Fibroblast of skin of scalp (primary cell): ENCODE measurements at places on chromosomes 6 and 20.

- DNase-seq: no peak
These were observed 51.9 kb upstream of the MARCKS start for GRCh38 chr6:113805173-113805790.

DNA sequence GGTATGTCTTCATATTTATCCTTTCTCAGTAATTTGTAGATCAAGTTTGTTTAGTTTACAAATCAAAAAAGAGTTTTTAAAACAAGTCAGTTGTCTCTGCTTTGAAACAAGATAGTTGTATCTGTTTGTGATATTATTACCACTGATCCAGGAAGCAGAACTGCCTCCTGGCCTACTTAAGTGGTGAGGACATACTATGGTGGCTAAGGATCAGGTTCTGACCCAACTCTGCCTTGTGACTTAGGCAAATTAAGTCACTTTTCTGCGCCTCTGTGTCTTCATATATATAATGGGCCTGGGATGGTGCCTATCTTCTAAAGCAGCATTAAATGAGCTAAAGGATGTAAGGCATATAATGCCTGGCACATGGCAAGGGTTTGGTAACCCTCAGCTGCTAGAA, 8.7 kb downstream of the ANKS1A start:
- no peak for DNase-seq

GRCh38 chr20:48828734-48829460, 1.1 kb upstream of the PREX1 start:
- DNase-seq: no peak

DNA sequence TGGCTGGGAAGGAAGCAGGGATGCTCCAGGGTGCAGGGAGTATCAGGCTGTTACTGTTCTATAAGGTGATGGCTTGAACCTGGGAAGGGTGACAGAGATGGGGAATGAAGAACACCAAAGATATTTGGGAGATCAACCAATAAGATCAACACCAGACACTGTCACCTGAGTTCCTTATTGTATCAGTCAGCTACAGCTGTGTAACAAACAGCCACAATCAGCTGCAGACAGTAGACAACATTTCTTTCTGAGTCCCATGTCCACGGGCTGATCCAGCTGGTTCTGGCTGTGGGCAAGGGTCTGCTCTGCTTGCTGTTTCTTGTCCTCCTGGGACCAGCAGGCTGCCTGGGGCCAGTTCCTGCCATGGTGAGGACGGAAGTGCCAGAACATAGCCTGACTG, 31.3 kb upstream of the SLCO4A1 start:
- no peak for DNase-seq

GRCh38 chr6:167119670-167120582, 3.0 kb upstream of the CCR6 start:
- no peak for DNase-seq

DNA sequence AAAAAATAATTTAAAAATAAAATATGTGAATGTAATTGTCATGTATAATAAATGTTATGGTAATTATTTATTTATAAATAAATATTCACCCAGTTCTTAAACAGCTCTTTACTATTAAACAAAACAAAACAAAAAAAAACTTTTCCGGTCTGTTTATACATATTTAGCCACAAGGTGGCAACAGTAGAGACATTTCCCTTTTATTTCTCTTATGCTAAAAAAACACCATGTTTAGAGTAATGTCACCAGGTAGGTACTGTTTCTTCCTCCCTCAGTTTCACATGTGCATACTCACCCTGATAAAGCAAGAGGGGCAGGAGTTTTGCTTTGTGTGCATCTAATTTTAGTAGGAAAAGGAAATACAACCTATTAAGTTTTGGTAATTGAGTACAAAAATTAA, 610.4 kb upstream of the IMPG1 start:
- DNase-seq: peak; percentile 12

DNA sequence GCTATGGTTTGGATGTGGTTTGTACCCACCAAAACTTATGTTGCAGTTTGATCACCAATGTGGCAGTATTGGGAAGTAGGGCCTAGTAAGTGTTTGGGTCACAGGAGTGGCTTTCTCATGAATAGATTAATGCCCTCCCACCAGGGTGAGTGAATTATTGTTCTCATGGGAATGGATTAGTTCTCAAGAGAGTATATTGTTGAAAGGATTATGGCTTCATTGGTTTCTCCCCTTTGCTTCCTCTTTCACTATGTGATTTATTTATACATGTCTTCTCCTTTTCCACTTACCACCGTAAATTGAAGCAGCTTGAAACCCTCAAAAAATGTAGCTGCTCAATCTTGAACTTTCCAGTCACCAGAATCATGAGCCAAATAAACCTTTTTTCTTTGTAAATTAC, 10.8 kb downstream of the UFL1 start:
- DNase-seq: no peak

DNA sequence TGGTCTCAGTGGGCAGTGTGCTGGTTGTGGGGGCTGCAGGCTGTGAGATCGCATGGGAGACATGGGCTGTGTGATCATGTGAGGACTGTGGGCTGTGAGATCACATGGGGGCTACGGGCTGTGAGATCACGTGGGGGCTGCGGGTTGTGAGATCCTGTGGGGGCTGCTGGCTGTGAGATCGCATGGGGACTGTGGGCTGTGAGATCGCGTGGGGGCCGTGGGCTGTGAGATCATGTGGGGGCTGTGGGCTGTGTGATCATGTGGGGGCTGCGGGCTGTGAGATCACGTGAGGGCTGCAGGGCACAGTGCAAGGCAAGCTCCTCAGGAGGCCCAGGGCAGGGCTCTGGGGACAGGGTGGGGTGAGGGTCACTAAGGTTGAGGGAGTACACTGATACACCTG, 140.5 kb upstream of the CST7 start:
- no peak for DNase-seq

DNA sequence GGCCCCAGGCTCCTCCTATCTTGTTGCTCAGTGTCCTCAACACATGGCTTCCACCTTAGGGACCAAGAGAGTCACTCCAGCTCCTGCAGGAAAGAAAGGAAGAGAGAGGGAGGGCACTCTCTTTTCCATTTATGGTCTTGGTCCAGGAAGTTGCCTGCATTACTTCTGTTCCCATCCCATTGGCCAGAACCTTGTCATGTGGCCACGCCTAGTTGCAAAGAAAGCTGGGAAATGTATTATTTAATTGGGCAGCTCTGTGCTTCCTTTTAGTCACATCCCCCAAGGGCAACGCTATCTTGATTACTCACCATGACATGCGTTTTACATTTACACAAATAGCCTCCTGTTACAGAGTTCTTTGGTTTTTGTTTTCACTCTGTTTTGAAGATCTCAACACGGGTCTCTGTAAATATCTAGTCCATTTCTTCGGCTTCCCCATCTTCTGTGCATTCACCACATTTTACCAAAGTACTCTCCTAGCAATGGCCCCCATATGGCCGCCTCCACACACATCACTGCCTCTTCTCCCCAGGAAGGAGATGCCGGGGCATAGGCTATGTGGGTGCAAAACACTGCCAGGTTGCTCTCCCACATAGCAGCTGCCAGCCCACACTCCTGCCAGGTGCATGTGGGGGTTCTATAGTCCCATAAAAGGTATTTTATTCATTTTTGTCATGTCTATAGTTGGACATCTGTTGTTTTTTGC, 35.7 kb upstream of the ZMYND8 start:
- DNase-seq: peak; percentile 95

DNA sequence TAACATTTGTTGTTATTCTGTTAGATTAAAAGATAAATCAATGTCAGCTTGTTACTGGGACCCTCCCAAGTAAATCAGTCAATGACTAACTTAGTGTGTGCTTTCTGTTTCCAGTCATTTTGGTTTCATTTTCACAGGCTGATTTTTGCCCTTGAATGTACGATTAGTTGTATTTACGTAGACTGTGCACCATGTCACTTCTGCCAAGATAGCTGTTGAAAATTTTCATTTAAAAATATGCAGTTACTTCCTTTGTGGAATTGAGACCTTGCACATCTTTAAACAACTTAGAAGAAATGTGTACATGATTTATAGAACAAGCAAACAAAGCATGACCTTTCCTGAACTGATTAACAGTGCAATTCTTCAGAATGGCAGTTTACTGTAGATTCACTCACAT, 944.8 kb upstream of the CITED2 start:
- DNase-seq: peak; percentile 53

- DNase-seq: peak; percentile 26
These were observed 60.0 kb upstream of the KIF13A start for GRCh38 chr6:18047406-18047805.

DNA sequence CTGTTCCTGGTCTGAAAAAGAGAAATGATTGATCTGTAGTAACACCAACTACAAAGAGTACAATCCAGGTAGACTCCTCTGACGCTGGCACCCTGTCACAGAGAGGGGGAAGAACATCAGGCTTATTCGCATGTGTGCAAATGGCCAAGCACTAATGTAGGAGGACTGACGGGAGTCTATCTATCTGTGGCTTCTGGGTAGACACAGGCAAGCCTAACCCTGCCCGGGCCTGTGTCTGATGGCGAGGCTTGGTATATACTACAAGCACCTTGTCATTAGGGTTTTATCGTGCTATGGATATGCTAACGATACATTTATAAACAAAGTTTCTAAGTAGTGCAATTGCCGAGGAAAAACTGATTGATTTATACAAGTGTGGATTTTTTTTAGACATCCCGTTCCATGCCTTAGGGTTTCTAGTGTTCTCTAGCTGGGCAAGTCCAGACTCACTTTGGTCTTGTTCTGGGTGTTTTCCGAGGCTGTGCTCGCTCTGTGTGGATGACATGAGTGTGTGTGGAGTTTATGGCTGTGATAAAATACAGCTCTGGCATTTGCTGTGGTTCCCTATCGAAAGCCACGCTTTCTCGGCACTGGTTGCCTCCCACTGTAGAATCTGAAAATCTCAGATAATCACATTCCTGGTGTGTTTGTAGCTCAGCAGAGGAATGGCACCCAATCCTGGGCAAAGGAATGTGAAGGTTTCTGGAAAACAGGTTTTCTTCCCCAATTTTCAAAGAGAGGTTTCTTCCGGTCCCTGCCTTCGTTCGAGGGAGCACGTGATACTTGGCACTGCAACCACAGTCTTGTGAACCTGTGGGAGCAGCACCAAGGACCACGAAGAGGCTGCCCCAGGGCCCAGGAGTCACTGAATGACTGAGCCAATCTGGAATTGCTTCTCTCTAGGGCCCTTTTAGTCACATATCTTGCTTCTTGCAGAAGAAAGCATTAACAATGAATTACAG, 67.5 kb upstream of the EDN1 start:
- no peak for DNase-seq

DNA sequence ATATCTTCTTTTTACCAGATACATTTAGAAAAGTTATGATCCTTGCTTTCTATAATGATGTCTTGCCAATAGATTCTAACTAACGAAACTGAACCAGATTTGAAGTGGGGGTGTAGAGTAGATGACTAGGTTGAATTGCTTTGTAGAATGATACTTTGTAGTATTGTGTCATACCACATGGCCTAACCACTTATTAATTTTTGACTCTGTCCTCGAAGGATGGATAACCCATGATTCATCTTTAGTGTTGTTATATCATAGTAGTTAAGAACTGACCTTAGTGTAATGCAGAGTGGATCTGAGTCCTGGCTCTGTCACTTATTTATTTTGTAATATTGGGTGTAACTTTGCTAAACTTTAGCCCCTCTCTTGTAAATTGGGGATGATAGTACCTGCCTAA, 4.5 kb downstream of the PHF3 start:
- peak; percentile 63 for DNase-seq

DNA sequence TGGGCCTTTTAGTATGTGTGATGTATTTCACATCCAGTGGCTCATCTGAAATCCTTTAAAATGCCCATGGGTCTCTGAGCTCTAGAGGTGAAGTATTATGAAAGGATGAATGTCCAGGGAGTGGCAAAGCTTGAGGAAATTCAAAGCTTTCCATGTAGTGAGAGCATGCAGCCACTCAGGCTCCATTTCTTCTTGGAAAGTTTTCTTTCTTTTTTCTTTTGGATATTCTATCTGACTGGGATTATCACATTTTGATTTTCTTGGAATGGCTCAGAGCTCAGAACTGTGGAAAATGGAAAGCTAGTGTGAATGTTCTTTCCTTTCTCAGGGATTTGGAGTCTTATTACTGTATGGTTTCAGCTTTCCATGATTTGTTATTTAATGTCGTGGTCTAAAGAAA, 397.4 kb downstream of the CD109 start:
- no peak for DNase-seq

DNA sequence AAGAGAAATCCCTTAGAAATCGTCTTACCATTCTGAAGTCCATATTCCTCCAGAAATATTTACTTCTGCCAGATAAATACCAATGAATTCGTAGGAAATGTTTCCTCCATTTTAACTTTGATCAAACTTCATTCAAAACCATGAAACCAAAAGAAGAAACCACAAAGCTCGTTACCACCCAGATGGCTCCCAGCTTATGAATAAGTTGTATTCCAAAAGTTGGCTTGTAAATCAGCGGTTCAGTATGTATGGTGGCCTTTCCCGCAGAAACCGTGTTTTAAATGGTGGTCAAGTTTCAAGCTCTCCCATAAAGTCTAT, 73.6 kb upstream of the RIPOR2 start:
- DNase-seq: no peak

GRCh38 chr6:49003348-49003747, 459.7 kb downstream of the MMUT start:
- DNase-seq: no peak

DNA sequence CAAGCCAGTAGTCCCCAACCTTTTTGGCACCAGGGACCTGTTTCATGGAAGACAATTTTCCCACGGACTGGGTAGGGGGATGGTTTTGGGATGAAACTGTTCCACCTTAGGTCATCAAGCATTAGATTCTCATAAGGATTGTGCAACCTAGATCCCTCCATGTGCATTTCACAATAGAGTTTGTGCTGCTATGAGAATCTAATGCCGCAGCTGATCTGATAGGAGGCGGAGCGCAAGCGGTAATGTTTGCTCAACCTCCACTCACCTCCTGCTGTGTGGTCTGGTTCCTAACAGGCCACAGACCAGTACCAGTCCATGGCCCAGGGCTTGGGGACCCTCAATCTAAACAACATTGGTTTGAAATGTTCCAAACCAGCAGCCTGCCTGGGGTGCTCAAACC, 137.0 kb upstream of the STXBP5 start:
- DNase-seq: no peak

DNA sequence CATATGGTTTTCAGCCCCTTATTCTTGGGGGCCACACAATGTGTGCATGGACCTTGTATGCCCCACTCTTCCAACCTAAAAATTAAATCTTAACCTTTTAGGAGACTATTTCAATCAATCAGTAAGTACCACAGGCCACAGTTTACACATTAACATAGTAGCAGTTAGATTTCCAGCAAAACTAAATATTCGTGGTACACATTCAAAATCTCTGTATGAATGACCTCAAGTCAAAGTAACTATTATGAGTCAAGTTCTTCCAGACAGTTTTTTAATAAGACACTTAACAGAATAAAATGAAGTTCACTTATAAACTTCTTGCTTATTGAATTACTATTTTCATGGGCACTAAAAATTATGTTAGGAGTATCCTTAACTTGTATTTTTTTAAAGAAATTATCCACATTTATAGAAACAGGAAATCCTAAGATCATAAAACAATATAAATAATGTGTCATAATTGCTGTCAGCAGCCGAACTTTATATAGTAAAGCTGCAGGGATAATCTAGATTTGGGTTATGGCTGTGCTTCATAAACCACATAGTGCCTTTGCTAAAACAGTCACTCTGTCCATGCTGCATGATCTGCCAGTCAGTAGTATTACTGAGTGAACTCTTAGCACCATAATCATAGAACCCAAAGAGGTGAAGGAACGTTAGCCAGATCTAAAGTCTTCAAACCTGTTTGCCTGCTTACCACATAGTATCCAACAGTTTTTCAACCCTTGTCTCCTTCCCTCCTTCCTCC, 21.7 kb downstream of the SEC63 start:
- no peak for DNase-seq
